Activated naive CD4-positive, alpha-beta T cell treated with anti-CD3 and anti-CD28 coated beads, Interleukin-2, amount 50 U/mL, for 16 hours (primary cell): ENCODE measurements at places on chromosomes 5 and 9.

DNA sequence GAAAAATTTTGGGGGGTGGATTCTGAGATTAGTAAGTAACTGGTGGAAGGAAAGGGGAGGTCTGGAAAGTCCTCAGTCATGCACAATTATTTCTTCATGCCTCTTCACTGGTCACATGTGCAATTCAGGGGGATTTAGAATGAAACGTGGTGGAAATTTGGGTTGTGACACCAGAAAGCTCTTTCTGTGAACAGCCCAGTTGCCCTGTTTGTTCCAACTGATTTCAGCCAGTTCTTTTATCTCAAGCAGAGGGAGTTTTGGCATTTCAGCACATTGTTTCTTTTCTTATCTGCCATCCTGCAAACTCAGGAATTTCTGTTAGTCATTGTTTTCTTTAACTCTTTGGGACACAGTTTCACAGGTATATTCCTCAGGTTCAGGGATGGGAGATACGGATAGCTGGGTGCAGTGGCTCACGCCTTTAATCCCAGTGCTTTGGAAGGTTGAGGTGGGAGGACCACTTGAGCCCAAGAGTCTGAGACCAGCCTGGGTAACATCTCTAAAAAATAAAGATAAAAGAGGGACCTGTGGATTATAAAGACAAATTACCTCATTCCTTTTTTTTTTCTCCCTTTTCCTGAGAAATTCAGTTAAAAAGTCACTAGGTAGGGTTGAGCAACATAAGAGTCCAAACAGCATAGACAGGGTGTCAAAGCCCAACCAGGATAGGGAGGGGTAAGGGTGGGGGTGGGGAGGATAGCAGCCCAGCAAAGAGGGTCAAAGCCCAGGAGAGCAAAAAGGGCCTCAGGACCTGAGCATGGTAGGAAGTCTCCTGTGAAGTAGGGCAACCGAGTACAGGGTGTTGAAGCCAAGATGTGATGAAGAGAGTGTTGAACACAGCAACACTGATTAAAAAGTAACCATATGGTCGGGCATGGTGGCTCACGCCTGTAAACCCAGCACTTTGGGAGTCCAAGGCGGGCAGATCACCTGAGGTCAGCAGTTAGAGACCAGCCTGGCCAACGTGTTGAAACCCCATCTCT lies 5.4 kb upstream of the B4GALT1 start:
- no peak for DNase-seq

DNA sequence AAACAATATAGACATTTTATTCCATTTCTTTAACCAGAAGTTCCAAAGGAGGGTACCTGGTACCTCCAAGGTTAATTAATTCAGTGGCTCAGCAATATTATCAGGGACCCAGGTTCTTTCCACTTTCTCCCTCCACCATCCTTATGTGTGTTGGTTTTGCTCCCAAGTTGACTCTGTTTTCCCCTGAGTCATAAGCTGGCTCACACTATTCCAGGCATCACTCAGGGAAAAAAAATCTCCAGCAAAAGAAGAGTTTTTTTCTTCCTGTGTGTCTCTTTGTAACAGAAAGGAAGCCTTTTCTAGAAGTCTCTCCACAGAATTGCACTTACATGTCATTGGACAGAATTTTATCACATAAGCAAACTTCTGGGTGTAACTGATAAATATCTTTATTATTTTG lies 31.2 kb upstream of the GALNT10 start:
- DNase-seq, result no peak

DNA sequence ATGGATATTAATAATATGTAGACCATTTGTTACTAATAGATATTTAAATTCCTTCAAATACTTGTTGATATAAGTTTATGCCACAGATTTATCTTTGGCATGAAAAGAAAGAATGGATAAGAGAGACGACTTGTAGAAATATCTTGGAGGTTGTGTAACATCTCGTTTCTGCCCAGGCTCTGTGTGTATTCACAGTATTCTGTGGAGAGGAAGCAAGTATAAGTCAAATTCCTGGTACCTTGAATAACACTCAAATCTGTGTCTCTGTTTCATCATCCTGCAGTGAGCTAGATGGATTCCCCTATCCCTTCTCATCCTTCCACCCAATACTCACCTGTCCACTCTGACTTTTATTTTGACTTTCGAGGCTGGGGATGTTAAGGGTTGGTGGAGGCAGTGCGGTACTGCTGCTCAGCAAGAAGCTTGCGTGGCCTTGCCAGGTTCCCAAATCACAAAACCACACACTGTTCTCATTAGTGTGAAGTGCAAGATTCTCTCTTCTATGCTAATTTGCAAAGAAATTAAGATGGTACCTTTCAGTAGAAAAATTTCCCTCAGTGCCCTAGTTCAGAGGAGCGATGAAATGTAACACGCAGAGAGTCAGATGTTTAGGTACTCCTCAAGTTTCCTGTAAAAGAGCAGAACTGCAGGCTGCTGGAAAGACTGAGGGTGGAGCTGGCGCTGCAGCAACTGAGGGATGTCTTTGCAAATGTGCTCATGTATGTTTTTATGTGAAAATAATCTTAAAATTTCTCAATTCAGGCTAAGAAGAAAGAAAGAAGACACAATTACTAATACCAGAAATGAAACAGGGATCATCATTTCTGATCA lies 42.6 kb upstream of the ANKRD18A start:
- no peak for DNase-seq

GRCh38 chr9:125816321-125816720 lies 69.1 kb downstream of the PBX3 start:
- no peak for DNase-seq

DNA sequence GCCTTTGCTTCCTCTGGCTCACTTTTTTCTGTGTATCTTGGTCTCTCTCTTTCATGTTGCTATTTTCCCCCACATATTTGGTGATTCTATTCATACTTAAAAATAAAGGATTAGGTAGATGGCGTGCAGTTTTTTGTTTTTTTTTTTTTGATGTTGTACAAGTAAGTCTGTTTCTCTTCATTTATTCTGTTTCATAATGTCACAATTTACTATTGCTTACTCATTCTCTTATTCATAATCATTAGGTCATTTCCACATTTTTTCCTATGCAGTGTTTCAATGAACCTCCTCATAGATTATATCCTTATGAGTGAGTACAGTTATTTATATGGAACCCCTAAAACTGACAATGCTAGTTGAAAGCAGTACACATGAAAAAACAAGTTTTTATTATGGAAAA lies 136.3 kb downstream of the APBA1 start:
- DNase-seq, result no peak

DNA sequence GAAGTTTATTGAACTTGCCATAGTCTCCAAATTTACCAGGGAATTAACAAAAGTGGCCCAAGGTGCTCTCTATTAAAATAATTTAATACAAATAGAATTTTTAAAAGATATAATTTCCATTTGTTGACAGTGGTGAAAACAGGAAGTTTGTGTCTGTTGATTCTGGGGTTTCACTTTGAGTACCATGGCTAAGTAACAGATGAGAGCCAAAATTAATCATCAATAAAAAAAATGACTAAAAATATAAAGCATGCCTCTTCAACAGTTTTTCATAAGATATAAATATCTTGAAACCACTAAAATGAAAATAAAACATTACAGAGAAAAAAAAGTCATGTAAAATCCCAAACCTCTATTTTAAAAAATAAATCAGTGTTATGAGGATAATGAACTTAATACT lies 49.8 kb downstream of the SGCD start:
- no peak for DNase-seq

DNA sequence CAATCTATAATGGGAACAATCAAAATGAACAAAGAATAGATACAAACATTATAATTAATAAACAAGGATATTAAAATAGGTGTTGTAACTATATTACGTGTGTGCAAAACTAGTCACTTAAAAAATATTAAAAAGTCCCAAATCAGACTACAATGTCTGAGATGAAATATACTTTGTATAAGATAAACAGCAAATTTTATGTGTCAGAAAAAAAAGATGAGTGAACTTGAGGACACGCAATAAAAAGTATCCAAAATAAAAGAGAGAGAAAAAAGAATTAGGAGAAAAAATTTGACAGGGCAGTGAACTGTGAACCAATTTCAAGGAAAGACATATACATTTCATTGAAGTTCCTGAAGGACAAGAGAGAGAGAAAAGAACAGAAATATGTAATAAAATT lies 37.0 kb downstream of the AGTPBP1 start:
- DNase-seq, result no peak

DNA sequence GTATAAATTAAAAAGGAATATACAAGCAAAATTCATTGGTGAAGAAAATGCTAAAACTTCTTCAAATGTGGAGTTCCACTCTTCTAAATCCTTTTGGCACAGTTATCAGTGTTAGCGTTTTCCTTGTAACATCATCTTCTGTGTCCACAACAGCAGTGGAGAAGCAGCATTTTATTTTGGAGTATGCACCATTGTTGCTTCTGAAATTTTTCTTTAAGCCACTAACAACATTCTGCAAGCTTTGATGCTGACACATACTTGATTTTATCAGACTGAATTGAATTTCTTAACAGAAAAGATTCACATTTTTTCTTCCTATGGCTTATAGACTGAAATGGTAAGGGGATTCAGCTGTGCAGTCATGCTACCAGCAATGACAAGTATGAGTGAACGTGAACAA lies 60.8 kb upstream of the PTGER4 start:
- no peak for DNase-seq

- DNase-seq, result no peak
These were observed 337.9 kb upstream of the RFX3 start for GRCh38 chr9:3863686-3864085.

GRCh38 chr5:1380910-1381309 lies 36.0 kb upstream of the CLPTM1L start:
- DNase-seq, result no peak

DNA sequence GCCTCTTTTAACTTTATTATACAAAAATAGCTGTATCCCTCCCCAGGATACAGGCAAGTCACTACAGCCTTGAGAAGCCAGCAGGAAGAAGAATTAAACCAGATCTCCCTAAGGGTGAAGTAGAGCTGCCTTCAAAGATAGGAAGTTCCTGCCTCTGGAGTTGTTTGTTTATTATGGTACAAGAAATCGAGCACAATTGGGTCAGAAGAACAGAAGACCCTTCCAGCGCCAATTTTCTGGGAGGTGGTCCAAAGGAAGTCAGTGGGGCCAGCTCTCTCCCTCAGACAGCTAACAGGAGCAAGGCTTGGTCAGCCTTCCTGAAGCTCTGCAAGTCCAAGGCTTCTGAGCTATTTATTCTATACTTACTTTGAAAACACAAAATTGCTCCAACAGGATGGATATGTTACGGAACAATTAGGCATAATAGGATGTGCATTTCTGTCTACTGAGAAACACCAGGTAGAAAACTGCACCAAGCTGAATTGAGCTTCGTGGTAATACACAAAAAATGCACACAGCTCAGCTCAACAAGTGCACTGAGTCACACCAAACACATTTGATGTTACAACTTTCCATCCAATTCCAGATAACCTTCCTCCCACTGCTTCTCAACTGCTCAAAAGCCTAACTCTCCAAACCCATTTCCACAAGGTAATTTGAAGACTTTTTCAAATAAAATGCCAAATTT lies 16.0 kb downstream of the SERINC5 start:
- DNase-seq, result no peak

DNA sequence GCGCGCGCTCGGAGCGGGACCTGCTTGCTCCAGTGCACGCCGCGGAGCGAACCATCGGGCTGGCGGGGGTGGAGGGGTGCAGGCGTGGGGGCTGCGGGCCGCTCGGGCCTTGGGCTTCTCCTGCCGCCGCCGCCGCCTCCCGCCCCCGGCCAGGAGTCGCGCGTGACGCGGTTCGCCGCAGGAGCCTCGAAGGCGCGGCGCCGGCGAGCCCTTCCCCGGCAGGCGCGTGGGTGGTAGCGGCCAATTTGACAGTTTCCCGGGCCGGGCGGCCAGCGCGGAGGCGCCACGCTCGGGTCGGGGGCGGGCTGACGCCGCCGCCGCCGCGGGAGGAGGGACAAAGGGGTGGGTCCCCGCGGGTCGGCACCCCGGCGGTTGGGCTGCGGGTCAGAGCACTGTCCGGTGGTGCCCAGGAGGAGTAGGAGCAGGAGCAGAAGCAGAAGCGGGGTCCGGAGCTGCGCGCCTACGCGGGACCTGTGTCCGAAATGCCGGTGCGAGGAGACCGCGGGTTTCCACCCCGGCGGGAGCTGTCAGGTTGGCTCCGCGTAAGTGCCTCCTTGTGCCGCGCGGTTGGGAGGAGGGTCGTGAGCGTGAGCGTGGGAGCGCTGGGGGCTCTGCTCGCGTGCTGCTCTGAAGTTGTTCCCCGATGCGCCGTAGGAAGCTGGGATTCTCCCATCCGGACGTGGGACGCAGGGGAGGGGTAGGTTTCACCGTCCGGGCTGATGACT lies at the start of gene TJP2:
TJP2 (plus strand) TSS at position 387 of the 725 bp plus-strand sequence; CDS start at position 483, 96 bp downstream.
- DNase-seq, result peak; percentile 38

DNA sequence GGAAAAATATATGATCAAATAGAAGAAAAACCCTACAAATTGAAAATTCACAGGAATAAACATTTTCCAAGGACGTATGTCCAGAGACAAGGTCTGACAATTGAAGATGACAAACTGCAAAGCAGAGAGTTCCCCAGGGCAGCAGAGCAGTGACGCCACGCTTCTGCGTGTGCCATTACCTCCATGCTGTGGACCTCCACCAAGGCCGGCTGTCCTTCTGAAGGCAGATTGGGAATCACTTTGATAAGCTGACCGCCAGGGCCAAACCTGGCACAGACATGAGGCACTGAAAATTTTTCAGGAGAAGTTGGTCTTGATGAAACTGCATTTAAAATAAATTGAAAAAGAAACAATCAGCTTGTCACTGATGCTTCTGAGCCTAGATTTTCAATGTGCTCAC lies 18.6 kb downstream of the SEC16A start:
- DNase-seq, result no peak

- no peak for DNase-seq
These were observed 150.4 kb downstream of the SNCAIP start for GRCh38 chr5:122462486-122462885.

- DNase-seq, result no peak
These were observed 157.7 kb downstream of the SLC24A2 start for GRCh38 chr9:19631181-19631580.
